ENCODE measurements at places on chromosomes 5 and 9.

DNA sequence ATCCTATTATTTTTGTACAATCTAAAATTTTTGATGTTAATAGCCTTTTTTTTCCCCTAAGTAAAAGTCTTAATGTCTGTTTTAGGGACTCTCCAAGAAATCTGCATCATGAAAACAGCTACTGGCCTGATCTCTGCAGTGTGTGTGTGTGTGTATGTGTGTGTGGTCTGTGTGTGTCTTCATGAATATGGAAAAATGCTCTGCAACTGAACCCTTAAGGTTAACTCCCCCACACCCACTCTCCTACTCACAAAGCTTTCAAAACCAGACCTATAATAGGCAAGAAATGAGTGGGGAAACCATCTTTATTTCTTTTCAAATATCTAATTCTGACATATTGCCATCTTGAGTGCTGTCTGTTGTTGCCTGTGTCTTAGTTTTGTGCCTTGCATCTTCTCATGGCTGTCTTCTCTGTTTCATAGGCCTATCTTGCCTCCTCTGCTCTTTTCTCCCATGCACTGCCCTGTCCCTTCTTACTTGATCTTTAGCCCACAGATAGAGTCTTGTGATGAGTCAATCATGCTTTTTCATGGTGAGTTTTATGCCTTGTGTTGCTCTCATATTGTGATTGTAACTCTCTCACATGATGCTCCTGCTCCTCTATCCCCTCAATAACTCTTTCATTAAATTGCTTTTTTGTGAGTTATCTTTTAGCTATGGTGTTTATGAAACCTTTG is 68.3 kb downstream of the CHSY3 start:
- no peak for ATAC-seq

DNA sequence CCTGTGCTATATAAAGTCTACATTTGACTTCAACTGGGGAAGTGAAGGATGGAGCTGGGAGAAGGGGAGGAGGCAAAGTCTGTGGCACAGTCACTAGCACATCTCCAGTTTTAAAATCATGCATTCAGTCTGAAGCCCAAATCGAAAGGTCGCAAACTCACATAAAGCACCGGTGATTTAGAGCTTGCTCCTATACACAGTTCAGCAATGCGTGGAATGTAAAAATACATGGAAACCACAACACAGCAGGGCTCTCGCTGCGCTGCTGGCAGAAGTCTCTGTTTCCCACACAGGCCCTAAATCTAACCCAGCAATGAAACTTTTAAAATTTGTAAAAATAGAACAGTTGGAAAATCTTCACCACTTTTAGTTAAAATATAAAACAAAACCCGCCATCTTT is 68.2 kb downstream of the EBF1 start:
- no peak for ATAC-seq

GRCh38 chr9:137703842-137704508 is 85.2 kb downstream of the EHMT1 start:
- no peak for ATAC-seq

- no peak for ATAC-seq
These were observed 2.9 kb downstream of the SNX18 start for GRCh38 chr5:54520438-54520846.

- peak; percentile 87 for ATAC-seq
These were observed 24.6 kb downstream of the CDHR2 start for GRCh38 chr5:176573564-176574296.

- ATAC-seq: no peak
These were observed 62.4 kb upstream of the HTR4 start for GRCh38 chr5:148716716-148717115.

- ATAC-seq: no peak
These were observed 80.2 kb downstream of the TMC1 start for GRCh38 chr9:72601615-72602014.

- no peak for ATAC-seq
These were observed 119.1 kb upstream of the RASEF start for GRCh38 chr9:83182071-83182470.

DNA sequence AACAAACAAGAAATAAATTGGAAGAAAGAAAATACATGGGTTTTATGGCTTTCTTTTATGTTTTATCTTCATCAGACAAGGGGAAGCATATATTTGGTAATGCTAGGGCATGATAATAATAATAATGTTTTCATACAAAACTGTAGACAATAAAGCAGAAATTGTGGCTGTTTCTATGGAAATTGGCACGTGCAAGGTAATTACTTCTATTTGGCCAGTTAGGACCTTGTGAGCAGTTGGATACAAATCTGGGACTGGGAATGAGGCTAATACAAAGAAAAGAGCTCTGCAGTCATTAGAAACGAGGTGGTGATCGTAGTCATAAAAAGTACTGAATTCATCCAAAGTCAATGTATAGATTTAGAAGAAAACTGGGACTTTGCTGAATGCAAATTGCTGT is 233.6 kb downstream of the EFNA5 start:
- no peak for ATAC-seq

DNA sequence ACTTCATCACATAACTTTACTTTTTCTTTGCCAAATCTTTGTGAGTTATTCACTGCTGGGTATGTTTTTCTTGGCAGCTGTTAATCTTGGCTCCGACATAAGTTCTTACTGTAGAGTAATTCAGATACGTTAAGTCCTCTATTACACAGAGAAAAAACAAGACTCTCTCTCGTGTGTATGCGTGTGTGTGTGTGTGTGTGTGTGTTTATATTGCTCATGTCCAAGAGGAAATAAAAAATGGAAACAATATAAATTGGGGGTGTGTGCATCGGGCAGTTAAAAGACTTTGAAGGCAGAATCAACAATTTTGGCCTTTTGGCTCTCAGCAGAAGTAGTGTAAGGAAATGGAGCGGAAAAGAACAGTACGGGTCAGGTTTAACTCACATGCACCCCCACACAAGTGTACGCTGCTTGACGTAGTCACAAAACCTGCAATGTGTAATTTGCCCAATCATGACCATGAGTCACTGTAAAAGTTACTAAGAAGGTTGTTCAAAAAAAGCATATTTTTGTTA is 67.2 kb upstream of the IFNE start:
- no peak for ATAC-seq

DNA sequence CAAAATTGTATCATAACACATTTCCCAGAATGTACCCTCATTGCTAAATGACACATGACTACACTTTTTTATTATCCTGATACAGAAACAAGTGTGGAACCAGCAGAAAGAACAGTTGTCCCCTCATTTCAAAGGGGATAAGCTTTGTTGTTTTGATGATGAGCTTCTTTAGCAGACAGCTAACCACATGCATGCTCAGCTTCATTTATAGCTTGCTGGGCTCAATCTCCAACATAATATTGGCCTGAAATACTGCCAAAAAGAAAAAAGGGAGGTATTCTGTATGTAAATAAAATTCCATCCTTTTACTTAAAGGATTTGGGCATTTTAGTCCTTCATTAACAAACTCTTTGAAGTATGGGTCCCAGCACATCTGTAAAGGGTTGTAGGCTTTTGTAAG is 120.4 kb downstream of the SPATA31D1 start:
- no peak for ATAC-seq

DNA sequence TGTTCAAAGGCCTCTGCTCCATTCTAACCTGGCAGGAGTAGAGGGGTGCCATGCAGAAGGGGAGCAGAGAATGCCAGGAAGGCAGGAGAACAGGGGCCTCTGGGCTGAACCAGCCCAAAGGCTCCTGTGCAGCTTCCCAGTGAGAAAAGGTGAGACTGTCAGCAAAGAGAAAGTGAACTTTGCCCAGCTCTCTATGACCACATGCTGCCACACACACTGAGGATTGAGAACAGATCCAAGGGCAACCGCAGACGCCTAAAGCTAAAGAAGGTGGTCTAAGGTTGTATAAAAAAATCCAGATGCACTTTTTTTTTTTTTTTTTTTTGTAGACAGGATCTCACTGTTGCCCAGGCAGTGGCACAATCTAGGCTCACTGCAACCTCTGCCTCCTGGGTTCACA is 51.4 kb downstream of the ALDH7A1 start:
- no peak for ATAC-seq

DNA sequence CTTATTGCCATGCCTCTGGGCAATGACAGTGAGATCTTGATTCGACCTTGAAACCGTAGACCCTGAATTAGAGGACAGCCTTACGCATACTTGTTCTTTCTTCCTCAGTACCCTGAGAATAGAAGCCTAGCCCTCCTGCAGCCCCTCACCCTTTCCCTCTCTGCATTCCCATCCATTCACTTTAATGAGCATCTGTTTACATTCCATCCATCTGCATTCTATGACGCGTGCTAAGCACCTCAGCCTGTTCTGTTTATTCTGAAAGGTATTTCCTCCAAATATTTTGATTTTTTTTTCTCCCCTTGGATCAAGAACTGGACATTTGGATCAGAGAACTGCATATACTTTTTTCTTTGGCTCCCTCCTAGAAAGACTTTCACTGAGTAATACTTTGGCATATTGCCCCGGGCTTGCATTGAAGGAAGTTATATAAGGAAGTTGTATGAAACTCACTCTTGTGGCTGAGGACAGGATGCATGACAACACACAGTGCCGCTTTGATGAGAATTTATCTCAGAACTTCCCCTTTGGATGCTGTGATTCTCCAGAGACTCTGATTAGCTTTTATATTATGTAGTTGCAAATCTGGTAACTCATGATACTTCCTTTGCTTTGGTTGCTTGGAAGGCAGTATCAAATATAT is 15.7 kb downstream of the TMEM8B start:
- no peak for ATAC-seq

DNA sequence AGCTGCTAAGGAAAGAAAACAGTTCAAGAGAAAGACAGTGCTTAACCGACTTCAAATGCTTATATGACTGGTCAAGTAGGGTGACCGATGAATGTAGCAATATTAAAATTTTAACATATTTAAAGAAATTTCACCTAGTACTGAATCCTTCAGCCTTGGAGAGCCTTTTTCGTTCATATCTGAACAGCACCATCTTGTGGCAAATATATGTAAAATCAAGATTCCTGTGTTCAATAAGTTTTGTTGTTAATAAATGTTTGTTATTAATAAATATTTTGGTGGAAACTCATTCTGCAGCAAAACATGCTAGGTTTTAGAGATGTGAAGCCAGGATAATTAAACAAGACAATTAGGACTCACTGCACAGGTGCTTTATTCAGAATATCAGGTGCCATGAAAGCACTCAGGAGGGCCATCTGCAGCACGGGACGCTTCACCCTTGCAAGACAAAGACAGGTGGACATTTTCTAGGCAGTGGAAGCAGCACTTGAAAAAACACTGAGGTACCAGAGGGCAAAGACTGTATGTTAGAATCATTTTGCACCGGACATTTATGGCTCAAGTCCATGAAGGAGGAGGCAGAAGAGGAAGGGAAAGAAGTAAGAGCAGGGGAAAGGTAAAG is 15.6 kb downstream of the TICAM2 start:
- no peak for ATAC-seq

- no peak for ATAC-seq
These were observed 65.9 kb downstream of the SEMA5A start for GRCh38 chr5:9479990-9480389.

- ATAC-seq: no peak
These were observed 31.2 kb upstream of the NDUFB6 start for GRCh38 chr9:32603914-32604852.
